ENCODE measurements at places on chromosomes 1 and 21.

DNA sequence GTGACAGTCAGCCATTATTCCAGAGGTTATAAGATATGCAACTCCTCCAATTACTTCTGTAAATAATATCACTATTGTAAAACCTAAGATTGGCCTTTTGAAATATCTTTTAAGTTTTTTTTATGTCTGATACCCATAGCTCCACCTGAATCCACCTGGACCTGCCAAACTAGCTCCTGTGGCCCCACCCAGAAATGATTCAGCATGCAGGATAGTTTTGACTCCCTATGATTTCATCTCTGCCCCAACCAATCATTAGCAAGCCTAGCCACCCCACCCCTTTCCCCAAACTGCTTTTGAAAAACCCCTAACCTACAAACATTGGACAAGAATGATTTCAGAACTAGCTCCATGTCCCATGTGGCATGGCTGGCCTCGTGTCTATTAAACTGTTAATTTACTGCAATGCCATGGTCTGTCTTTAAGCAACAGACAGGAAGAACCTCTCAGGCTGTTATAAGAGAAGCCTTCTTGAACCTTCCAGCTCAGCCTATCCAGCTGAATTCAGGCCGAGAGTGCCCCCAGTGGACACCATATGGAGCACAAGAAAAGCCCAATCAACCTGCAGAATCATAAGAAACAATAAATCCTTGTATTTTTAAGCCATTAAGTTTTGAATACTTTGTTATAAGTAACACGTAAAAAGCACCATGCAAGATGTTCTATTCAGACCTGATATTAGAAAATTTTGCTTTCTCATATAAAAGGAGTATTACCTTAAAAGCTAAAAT lies 263.0 kb upstream of the ZRANB2 start:
- DNase-seq: no peak

DNA sequence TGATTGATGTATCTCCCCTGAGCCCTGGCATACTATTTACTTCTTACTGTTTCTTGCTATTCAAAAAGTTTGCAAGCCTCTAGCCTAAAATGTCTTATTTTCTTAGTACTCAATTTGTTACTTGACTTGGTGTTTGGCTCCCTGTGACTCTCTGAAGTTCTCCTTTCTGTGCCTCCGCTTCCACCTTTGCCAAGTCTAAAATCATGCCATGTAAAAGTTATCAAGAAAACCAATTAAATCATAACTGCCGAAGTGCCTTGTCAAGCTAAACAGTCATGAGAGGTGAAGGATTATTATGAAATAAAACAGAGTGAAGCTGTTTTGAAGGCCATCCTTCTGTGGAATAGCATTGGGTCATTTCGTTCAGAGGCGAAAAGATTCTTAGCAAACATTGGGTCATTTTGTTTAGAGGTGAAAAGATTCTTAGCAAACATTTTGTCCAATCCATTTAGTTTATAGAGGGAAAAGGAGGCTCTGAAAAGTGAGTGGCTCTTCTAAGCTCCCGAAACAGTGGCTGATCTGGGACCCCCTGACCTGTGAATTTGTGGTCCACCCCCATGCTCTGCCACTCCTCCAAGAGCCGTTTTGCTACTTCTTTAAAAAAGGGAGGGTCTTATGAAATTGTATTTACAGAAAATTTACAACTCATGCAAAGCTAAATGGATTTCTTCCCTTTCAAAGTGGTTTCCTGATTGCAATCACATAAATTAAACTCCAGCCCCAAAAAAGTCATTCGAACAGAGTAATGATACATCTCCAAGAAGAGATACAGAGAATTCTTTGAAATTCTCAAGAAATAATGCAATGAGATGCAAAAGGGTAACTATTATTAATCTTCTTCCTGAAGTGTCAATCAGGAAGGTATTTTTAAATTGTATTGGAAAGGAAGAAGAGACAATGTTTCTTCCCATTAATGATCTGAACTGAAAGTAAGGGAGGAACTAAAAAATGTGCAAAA lies 141.4 kb downstream of the RUNX1 start:
- no peak for DNase-seq

GRCh38 chr21:38303300-38303699 lies 46.5 kb downstream of the KCNJ15 start:
- DNase-seq: no peak

DNA sequence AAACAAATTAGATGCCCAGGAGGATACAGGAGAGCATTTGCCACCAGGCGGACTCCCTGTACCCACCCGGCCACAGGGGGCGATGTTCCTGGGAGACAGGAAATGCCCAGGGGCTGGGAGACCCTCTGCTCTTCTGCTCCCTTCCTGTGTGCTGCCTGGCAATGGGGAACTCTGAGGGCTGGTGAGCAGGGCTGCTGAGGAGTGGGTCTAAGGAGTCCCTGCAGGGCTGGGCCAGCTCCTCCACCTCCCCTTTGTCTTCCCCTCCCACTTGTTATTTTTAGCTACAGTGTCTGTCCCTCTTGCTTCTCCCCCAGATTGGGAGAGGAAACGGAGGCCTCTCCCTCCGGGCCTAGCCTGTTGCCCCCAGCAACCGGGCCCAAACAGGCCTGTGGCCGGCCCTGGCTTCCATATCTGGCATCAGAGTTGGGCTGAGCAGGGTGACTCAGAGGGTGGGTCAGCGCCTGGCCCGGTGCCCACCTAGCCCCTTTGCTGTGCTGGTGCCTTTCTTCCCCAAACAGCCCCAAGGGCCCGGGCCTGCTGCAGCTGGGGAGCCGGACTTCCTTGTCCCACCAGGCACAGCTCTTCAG lies 11.6 kb downstream of the LMNA start:
- DNase-seq: peak; percentile 87

- DNase-seq: no peak
Observed at GRCh38 chr1:108669679-108670078, 8.8 kb upstream of the HENMT1 start.

GRCh38 chr1:180094705-180095295 lies 59.9 kb upstream of the QSOX1 start:
- no peak for DNase-seq

DNA sequence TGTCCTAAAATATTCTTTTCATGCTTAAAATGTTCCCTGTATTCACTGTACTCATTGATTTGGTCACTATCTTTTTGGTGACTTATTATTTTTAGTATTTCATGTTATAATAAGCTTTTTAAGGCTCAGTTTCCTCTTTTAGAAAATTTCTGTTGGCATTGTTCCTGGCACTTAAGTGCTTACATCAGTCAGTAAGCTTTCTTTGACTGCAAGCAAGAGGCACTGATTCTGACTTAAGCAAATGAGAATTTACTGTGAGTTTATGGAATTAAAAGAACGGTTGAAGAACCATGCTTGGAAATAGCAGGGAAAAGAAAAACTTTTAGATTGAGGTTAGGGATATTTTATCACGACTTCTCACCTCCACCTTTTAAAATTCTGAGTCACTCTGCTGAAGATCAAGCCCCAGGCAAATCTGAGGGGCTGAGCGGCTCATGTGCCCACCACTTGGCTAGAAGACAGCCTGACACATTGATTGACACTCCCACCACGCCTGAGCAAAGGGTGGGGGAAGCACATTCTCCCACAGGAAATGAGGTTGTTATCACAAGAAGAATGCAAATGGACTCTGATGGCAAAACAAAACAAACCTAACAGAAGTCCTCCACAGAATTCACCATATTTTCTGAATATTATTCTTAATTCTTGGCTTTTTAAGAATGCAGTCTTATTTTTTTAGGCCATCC lies 102.8 kb downstream of the KCTD3 start:
- no peak for DNase-seq

DNA sequence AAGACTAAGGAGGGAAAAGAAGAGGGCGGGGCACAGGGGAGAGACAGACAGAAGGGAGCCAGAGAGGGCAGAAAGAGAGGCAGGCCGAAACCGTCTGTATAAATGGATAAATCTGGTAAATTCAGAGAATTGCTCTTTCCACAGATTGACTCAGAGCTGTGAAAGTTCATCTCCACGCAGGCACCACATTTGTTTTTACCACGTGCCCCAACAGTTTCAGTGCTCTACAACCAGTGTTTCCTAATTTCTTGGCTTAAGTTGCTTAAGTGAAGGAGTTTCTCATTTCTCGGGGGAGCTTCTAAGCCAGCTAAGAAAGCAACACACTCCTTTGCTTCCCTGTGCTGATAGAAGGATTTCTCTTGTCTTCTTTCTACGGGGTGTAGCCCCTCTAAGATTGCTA lies 87.1 kb downstream of the ENAH start:
- DNase-seq: no peak

GRCh38 chr1:942411-942821 lies 16.6 kb downstream of the NOC2L start:
- peak; percentile 68 for DNase-seq

DNA sequence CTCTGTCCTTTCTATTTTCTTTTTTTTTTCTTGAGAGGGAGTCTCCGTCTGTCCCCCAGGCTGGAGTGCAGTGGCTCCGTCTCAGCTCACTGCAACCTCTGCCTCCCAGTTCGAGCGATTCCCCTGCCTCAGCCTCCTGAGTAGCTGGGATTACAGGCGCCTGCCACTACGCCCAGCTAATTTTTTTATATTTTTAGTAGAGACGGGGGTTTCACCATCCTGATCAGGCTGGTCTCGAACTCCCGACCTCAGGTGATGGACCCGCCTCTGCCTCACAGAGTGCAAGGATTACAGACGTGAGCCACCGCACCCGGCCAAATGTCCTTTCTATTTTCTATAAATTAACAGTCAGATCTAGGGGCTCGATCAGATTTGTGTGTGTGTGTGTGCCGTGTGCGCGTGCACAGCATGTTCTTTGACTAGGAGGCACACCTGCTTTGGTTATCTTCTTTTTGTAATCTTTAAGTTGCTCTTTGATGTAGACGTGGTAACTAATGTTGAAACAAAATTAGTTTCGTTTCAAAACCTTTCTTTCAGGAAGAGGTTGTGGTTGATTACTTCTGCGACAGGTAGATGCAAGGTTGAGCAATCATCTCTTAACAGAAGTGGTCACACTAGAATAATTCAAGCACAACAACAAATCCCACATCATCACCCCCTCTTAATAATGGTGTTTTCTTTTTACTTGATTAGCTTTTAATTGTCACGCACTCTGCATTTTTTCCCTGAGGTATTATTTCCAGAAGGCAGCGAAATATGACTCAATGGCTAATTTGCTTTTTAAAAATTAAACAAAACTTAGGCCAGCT lies 779 bp upstream of the DEGS1 start:
- DNase-seq: no peak

GRCh38 chr1:154520333-154520732 lies 18.1 kb upstream of the SHE start:
- no peak for DNase-seq

DNA sequence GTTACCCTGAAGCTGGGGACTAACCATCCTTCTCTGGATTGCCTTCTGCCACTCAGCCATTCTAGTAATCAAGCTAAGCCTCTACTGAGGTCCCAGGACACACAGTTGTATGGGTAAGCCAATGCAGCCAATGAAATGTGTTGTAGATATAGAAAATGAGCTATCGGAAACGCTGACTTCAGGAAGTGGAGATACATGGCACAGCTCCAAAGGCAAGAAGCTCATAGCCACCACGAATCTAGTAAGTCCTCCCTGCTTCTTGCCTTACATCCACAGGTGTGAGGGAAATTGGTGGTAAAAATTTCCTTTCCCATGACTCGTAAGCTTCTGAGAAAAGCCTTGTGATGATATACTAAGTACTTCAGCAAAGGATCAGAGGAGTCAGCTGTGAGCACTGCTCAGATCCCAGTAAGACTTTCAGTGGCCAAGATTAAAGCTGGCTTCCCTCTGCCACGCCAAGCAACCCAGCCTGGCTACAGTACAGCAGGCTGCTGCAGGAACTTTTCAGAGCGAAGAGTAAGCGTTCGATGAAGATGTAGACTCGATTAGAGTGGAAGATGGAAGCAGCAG lies 117.7 kb downstream of the SIM2 start:
- DNase-seq: no peak

DNA sequence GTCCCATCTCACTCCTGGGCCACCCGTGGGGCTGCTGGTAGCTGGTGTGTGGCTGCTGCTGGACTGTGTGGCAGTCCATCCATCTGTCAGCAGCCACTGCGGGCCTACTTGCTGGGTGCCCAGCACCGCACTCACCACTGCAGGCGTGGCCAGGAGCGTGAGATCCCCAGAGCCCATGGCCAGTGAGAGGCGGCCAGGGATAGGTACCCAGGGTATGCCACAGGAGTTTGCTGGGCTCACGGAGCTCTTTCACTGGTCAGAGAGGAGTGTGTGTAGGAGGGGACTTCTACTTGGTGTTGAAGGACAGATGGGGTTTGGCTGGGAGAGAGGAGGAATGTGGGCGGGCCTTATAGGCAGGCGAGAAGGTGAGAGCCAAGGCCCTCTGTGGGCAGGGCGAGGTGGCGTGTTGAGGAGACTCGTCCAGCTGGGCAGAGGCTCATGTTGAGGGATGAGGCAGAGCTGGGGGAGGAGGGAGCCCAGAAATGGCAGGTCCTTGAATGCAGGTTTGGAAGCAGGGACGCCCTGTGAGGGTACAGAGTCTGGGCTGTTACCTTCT lies 15.0 kb downstream of the QSOX1 start:
- DNase-seq: no peak

GRCh38 chr1:66778266-66778665 lies 22.8 kb downstream of the INSL5 start:
- no peak for DNase-seq
